NCI-H2107 (cell line): ENCODE measurements at places on chromosomes 16 and 17.
A peak's percentile ranks its signal among the peaks of the same experiment; 100 is the strongest.

GRCh38 chr16:47887496-47887895 is 268.3 kb downstream of the ABCC12 start:
- DNase-seq, result no peak

DNA sequence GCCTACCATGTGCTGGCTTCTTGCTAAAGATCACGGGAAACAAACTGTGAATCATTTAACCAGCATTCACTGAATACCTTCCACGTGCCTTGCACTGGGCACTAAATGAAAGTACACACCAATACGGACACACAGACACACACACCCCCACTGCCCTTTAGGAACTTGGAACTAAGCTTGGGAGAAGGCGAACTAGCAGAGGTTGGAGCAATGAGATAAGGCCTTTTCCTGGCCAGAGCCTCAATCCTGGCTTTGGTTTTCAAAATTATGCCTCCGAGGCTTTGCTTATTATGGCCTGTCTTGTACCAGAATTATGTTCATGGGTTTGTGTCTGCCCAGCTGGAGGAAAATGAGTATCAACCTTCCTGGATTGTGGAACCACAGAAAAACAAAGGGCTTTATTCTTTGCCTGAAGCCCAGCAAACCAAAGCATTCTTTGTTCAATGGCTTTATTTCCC is 32.3 kb downstream of the CPPED1 start:
- no peak for DNase-seq

GRCh38 chr16:29891525-29892457 is 7.6 kb downstream of the SEZ6L2 start:
- DNase-seq, result no peak

DNA sequence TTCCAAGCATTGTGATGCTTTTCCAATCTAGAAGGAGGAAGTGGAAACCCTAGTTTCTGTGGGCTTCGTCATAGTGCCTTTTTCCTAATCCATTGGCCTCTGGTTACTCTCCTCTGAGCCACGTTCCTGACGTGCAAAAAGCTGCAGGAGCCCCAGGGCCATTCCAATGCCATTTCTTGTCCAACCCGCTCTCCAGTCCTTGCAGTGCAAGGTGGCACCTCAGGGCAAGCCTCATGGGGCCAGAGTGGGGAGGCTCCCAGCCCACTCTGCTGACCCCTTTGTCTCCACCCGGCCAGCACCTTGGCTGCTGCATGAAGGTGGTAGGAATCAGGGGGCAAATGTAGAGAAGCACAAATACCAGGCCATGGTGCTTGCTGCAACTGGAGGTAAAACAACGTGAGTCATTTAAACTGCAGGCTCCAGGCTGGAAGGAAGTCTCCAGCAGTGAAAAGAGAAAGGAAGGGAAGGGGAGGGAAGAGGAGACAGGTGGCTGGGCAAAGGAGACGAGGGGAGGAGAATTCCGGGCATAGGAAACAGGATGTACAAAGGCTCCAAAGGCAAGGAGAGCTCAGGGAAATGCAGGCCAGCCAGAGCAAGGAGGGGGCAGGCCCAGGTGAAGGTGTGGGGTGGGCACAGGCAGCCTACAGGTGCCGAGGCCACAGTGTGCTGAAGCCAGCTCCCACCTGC is 168.2 kb upstream of the TNRC6C start:
- no peak for DNase-seq

GRCh38 chr17:2905269-2905668 is 109.0 kb downstream of the RAP1GAP2 start:
- DNase-seq, result no peak

- DNase-seq, result no peak
Observed at GRCh38 chr17:28151001-28151400, 108.5 kb downstream of the NLK start.

GRCh38 chr16:22030087-22030812 is 22.3 kb downstream of the MOSMO start:
- DNase-seq, result no peak

- no peak for DNase-seq
Observed at GRCh38 chr17:725746-726145, 6.7 kb upstream of the TLCD3A start.

DNA sequence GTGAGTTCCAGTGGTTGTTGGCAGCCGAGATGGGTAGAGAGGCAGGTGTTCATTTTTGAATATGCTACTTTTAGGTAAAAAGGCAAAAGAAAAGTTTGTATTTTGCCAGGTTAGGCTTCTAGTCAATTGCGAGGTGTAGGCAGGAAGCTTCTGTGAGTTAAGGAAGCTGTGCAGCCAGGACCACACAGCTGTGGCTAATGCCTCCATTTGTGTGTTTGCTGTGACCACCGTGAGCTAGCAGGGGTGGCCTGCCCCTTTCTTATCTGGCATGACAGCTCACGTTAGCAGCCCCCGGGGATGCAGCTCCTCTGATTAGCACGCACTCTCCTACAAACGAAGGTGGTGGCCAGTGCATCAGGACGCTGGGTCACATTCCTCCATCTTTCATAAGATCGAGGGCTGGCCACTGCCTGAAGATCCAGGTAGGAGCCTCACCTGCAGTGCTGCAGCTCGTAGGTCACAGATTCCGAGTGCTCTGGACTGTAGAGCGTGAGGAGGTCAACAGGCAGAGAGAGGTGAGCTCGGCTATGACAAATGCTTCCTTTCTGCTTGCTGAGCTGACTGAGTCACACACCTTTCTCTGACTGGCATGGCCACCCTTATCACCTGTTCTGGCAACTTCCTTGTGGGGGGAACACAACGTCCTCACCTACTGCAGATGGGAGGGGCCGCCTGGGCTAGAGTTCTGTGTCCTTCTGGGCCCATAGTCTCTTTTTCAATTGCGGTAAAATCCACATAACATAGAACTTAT is 244.4 kb downstream of the HS3ST3B1 start:
- no peak for DNase-seq

DNA sequence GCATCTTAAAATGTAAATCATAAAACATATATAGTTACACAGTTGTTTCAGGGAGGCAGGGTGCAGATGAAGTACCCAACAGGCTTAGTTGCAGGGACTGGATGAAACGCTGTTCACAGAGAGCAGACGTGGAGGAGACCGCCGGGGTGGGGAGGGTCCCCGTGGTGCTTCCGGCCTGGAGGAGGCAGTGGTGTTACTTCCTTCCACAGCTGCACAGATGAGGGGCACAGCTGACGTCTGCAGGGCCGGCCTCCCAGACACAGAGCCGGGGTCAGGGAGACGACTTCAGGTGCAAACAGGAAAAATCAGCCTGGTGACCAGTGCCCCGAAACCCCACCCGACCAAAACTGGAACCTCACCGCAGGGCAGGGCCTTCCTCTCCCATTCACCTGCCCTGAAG is 17.1 kb downstream of the SPIRE2 start:
- DNase-seq, result no peak

DNA sequence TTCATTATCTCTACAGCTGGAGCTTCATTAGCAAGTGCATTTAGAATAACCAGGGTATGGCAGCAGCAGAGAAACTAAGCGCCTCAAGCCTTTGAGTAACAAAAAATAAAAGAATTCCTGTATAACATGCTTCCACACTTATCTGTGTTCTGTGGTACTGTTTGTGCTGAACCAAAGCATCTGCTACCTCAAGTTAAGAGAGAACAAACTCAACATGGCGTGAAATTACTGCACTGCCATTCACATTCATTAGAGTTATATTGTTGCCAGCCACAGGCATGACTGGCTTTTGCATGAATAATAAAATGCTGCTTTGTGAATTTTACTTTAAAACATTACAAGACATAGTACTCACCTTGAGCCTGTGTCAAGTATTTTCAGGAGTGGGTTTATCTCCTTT is 76.6 kb downstream of the NLK start:
- no peak for DNase-seq

GRCh38 chr16:79009896-79010295 is 590.6 kb downstream of the MAF start:
- peak; percentile 33 for DNase-seq

GRCh38 chr16:12539185-12539929 is 264.3 kb downstream of the CPPED1 start:
- DNase-seq, result peak; percentile 18

GRCh38 chr17:49361902-49362722 is at the start of gene ZNF652:
TSS of gene ZNF652 (minus strand) at chr17:49362250. CDS start at chr17:49317725, 44,525 bp downstream.
- peak; percentile 94 for DNase-seq

DNA sequence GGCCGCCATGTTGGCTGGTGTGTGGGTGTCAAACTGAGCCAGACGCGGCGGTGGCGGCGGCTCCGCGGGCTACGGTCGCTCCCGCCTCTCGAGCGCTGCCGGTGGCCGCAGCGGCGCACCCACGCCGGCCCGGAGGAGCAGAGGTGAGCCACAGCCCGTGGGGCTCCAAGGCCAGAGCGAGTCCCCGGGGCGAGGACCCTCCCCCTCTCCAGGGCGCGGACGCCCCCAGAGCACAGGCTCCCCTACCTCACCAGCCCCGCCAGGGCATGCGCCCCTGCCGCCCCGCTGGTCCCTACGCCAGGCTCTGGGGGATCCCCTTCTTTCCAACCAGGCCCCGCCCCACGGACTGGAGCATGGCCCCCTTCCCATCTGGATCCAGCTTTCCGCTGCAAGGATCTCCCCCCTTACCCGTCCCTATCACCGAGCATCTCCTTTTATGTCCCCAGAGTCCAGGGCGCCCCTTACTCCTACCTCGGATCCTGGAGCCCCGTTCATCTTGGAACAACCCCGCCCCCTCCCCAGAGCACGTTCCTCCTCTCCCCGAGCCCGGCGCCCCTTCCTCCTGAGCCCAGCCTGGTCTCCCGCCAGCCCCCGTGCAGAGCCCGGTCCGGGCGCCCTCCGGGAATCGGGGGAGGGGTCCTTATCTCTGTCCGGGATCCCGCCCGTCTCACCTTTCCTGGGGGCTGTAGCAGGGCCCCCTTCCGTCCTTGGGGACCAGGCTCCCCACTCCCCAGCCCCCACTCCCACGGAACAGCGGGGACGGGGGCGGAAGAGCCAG is 412 bp downstream of the EPN2 start:
- no peak for DNase-seq

- DNase-seq, result no peak
Observed at GRCh38 chr17:34412965-34413441, 50.0 kb upstream of the CCL1 start.

DNA sequence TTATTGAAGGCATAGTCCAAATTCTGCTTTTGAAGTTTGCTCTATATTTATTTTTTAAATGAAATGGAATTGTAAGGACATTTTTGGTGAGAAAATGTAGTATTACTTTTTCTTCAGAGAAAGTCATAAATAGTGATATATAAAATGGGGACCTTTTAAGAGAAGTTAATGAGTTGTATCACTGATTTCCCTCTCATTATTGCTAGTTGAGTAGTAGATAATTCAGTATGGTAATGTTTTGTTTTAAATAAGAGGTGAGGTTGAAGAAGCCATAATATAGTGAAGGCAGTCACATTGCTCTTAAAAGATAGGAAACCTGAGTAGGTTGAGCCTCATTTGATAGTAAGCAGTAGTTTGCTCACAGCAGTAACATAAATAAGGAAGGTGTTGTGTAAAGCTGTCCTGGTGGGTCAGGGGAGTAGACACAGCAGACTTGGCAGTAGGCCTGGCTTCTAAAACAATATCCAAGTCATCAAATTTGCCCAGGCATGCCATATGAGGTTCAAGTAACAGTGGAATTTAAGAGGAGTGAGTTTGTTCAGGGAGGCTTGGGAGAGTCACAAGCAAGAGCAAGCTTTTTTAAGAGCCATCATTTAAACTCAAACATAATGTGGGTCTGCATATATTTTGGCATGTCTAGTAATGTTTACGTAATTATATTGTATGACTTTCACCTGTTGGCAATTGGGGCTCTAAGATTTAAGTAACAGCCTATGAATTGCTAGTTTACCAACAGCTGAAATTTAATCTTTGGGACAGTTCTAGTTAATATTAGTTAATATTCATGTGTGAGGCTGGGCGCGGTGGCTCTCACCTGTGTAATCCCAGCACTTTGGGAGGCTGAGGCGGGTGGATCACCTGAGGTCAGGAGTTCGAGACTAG is 6.5 kb downstream of the NFATC3 start:
- peak; percentile 59 for DNase-seq

DNA sequence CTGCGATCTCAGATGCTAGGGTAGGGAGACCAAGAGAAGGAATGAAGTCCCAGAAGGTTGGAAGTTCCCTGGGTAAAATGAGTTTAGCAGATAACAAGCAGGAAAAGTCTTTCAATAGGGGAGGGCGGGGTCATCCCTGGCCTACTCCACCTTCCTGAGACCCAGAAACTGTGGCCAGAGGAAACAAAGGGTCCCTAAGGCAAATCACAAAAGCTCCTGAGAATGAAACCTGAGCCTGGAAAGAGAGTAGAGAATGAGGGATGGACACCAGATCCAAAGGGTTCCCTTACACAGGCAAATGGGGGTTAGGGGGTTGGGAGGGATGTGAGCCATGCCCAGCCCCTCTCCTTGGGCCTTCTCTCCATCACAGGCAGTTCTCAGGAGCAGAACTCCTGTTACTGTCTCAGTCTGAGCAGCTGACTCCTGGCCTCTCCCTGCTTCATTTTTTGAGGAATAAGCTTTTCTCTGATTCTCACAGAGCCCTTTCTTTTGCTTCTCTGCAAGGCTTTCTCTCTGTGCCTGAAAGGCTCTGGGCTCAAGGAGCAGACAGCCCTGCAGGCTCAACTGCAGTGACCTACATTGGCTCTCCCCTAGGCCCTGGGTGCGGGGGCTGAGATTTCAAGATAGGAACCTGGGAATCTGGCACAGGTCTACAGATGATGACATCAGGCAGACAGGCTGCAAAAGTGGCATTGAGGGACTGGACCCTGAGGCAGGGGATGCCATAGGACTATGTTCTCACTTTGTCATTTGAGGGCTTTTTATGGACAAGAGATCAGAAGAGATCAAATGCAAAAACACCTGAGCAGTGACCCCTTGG is 9.8 kb upstream of the NR1D1 start:
- no peak for DNase-seq

DNA sequence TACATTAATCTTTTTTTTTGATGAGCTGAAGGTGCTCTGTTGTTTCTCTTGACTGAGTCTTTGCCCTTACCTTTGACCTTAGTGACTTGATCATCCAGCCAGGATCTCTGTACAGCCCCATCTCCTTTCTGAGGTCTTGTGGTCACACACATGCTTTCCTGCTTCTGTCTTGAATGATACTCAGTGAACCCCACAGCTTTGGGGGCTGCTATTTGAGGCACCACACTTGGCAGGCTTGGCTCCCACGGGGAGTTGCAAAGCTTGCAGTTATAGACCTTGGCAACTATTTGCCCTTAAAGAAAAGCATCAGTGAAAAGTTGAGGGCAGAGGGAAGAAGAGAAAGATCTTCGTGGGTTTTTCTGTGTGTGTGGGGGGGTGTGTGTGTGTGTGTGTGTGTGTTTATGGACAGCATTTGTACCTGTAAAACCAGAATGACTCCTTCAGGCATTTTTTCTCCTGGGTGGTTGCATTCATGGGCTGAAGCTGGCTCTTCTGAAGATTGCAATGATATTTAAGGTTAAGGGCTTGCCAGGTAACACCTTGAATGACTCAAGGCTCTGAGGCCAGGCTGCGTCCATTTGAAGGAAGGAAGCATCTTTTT is 101.6 kb downstream of the MSI2 start:
- no peak for DNase-seq

- DNase-seq, result no peak
Observed at GRCh38 chr17:63624531-63624880, 2.3 kb downstream of the MAP3K3 start.

- DNase-seq, result no peak
Observed at GRCh38 chr16:57260294-57260929, 15.4 kb downstream of the ARL2BP start.

GRCh38 chr16:72884037-72884436 is 163.9 kb downstream of the ZFHX3 start:
- no peak for DNase-seq
